ENCODE measurements at places on chromosomes 1 and 21.

DNA sequence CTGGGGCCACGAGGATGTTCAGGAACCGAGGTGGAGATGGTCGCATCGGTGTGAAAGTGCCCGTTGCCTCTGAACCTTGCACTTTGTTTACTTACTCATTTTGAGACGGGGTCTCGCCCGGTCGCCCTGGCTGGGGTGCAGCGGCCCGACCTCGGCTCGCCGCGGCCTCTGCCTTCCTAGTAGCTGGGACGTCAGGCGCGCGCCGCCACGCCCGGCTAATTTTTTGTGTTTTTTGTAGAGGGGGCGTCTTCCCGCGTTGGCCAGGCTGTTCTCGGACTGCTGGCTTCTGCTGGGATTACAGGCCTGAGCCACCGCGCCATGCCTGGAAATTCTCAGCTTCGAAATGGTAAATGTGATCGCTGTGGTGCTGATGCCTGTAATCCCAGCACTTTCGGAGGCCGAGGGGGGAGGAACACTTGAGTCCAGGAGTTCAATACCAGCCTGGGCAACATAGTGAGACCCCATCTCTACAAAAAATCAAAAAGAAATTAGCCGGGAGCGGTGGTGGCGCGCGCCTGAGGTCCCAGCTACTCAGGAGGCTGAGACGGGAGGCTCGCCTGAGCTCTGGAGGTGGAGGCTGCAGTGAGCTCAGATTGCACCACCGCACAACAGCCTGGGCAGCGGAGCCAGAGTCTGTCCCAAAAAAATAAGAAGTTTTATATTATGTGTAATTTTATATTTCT lies 684 bp upstream of the MRPL20 start:
- no peak for DNase-seq

DNA sequence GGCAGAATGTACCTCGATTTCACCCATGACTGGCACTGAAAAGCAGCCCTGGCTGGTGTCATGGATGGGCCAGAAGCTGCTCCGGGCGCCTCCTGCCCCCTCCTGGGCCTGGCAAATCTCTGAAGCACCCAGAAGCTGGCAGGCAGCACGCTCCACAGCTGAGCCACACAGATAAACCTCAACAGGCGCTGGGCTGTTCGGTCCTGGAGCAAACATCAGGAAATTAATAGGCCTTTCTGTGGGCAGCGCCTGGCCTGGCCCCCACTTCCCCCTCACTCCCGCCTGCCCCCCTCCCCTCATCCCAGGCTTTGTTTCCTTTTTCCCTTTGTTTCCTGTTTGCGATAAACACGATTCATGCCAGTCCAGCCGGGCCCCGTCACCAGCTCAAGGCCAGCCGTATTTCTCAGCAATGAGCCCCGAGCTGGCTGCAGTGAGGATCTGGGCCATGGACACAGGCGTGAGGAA lies 20.1 kb upstream of the DISP3 start:
- DNase-seq: no peak

GRCh38 chr1:223084464-223084866 lies 58.6 kb downstream of the TLR5 start:
- no peak for DNase-seq

GRCh38 chr1:29538586-29538985 lies 302.3 kb downstream of the PTPRU start:
- DNase-seq: no peak

- DNase-seq: no peak
Measured at GRCh38 chr1:201496296-201496690, 10.6 kb downstream of the CSRP1 start.

GRCh38 chr1:233679030-233679429 lies 65.1 kb downstream of the KCNK1 start:
- no peak for DNase-seq

DNA sequence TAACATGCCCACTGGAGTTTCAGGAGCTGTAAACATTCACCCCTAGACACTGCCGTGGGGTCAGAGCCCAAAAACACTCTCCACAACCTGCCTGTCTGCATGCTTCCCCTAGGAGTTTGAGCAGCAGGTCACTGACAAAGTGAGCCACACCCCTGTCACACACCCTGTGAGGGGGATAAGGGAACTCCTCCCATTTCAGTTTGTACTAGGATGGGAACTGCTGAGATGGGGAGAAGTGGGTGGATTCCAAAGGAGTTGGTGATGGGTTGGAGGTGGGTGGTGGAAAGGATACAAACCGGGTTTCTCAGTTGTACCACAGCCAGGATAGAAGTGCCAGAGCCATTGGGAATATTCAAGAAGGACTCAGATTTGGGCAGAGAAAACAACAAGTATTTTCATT lies 140.2 kb downstream of the MIS18A start:
- DNase-seq: no peak
